ENCODE measurements at places on chromosomes 7 and 10.

DNA sequence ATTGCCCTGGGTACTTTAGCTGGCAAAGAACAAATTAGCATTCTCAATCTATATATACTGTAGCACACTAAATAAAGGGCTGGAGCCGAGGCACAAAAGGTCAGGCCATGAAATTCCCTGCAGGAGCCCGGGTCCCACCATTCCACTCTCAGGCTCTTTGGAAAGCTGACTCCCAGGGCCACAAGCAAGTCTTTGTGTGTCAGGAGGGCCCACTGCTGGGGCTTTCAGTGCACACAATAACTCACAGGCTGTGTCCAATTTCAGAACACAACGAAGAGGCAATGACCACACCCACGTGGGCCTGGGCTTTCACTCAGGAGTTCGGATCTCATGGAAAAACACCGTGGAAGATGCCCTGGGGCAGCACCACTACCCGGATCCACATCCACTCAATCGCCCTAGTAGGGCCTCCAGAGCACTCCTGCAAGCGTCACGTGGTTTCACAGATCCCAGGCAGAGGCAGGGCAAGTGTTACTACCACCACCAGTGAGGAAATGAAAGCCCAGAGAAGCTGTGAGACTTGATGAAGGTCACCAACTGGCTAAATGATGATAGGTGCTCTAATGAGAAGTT lies 60.3 kb downstream of the COBL start:
- DNase-seq = no peak

GRCh38 chr7:128923411-128923800 lies 12.9 kb upstream of the KCP start:
- DNase-seq = no peak

DNA sequence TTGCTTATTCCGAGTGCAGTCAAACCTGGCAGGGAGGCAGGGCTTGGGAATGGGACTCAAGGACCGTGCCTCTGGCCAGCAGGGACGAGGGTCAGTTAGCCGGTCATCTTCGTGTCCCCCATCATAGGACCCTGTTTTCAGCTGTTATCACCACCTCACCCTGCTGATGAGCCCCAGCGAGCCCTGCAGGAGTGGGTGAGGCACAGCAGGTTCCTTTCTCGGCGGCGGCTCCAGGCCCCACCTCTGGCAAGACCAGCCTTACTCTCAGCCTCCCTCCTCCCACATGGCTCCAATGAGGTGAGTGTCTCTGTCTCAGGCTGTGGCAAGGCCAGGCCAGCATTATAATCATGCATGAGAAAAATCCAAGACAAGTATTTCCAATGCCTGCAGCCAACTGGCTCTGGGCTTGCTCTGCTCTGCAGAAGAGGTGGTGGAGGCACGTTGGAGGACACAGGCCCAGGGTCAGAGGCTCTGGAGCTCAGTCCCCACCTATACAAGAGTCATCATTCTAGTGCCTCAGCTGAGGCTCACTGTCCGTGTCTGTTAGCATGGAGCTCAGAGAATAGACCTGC lies 15.7 kb downstream of the PKD1L1 start:
- DNase-seq = no peak

DNA sequence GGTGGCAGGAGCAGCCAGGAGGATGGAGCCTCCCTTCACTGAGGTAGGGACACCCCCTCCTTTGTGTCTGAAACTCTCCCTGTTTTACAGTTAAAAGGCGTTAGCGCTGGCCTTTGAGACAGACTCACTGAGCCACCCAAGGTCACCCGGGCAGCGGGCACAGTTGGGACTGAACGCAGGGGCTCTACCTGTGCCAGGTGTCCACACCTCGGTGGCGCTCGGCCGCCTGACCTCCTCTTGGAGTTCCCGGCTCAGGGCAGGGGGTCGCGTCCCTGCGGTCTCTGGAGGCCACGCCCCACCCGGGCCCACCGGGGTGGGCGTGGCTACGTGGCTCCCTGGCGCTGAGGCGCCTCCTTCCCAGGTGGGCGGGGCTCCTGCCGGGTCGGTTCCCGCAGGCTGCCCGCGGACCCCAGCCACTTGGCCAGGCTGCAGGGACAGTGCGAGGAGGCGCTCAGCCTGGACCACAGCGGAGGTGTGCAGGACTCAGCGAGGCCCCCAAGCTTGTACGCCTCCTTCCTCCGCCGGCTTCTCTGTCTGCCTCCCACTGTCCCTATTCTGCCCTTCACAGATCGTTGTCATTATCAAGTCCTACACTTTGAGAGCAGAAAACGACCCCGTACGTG lies 39.9 kb upstream of the LEP start:
- no peak for DNase-seq

DNA sequence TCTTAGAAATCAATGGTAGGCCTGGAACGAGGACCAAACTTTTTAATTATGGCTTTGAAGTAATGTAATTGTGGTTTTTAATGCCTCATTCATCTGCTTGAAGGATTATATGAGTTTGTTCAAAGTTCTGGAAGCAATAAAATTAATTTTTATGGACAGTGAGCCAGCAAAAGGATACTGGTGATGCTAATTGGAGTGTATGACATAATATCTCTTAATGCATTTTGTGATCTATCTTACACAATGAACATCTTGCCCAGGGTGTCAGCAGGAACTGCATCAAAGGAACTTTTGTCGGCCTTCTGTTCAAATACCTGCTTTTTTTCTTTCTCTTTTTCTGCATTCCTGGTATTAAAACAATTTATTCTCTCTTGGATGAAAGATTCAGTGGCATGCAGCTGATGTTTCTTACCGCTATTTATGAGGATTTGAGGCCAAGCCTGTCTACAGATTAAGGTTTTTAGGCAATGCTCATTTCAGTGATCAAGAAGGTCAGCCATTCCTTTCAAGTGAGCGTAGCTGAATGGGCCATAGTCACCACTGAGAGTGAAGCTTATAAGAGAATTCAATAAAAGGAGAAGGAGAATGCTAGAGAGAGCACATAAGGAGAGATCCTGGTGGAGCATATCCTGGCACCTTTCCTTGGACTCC lies 974.8 kb downstream of the SORCS3 start:
- DNase-seq = no peak

Data from NCI-H1048 (cell line).